ENCODE measurements at places on chromosomes 1 and 21.
A peak's percentile ranks its signal among the peaks of the same experiment; 100 is the strongest.

DNA sequence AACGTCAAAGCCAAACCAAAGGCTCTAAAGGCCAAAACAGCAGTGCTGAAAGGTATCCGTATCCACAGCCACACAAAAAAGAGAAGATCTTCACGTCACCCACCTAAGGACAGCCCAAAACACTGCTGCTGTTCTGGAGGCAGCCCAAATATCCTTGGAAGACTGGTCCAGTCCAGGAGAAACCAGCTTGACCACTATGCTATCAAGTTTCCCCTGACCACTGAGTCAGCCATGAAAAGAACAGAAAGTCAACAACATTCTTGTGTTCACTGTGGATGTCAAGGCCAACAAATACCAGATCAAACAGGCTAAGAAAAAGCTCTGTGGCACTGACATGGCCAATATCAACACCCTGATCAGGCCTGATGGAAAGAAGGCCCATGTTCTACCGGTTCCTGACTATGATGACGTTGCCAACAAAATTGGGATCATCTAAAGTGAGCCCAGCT, 32.1 kb downstream of the ARID4B start:
- no peak for DNase-seq

- no peak for DNase-seq
Measured at GRCh38 chr1:164562061-164562460, 3.1 kb downstream of the PBX1 start.

DNA sequence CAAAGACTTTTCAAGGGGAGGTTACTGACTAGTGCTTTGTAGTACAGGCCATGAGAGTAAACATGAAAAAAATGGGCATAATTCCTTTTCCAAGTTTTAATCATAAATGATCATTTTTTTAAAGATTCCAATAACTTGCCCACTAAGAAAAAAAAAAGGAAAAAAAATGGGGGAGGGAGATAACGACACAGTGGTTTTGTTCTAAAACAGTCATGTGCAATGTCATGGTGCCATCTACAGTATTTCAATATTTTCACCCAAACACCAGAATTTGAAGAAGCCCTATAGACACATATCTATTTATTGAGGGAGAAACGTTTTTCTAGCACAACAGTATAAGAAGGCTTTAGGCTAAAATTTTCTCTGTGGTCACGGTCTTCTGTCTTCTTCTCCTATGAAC, 250.2 kb downstream of the LTN1 start:
- no peak for DNase-seq

- DNase-seq = no peak
Measured at GRCh38 chr1:154626456-154627256, 18.7 kb upstream of the ADAR start.

GRCh38 chr1:211827051-211827450, 3.5 kb downstream of the LPGAT1 start:
- no peak for DNase-seq

DNA sequence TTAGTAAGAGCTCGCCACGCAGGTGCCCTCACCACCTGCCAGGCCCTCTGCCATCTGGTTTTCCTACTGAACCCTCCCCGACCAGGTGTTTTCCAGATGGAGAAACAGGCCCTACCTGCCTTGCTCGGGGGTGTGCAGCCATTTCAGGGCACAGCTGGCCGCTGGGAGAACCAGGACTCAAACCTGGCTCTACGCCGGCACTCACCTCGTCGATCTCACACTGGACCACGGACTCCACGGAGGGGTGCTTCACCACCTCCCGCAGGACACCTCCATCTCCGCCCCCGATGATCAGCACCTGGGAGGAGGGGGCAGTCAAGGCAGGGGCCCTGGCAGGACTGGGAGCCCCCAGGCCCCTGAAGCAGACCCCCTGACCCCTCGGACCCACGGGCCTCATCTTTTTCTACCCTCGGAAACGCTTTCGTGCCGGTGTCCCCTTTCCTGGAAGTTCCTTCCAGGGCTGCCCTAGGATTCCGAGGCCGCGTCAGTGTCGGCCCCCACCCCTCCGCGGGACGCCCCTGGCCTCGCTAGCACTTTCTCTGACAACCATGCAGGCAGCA, 1.1 kb downstream of the SRM start:
- no peak for DNase-seq

GRCh38 chr1:151585622-151586021, 26.2 kb upstream of the SNX27 start:
- peak; percentile 75 for DNase-seq

DNA sequence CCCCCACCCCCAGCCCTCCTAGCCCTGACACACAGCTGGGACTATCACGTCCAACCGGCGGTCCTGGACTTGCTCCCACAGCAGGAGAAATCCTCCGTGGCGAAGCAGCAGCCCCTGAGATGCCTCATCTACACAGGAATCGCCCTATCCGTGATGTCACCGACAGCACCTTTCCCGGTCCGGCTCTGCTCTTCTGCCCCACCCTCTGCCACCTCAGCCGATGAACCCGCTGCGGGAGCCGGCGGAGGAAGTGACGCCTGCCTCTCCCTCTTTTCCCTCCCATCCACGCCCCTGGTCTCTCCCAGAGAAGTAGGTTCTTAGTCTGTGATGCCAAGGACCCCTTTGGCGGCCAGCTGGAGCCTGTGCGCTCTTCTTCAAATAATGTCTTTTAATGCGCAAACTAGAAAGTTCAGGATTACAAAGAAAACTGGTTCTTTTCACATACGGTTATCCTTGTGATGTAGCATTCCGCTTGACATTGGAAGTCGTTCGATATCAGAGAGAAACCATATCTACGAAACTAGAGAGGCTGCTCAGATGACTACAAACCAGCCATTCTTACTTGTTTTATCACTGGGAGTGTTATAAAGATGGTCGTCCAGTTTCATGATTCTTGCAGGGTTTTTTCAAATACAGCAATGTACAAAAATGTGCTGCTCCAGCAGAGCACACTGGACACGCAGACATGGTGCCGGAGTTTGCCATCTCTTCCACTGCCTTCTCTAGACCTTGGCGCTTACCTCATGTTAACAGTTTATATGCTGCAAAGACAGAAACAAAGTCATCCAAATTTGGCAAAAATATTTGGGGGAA, 120.3 kb downstream of the PPIAL4G start:
- DNase-seq = no peak

Data from Caki2 (cell line).